ENCODE measurements at places on chromosomes 13 and 19.

GRCh38 chr19:15448044-15448777 lies 1.5 kb downstream of the WIZ start:
- no peak for DNase-seq

- DNase-seq = no peak
Measured at GRCh38 chr13:84400706-84401105, 518.4 kb upstream of the SLITRK1 start.

DNA sequence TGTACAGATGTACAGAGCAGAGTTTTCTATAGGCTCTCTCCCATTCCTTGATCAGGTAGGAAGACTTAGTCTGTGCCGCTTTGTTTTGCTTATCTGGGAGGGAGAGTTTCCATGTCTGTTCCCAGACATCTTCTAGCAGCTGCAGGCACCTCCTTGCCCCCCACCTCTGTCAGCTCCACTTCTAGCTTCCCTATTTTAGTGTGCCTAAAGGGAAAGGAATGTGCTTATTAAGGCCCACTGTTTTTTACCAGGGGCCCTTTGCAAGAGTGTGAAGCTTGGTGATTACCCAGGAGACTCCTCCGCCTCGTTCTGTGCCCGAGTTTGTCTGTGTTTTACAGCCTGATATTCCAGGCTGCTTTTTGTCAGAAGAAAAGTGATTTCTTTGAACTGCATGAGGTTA lies 1984.4 kb downstream of the OLFM4 start:
- no peak for DNase-seq

- DNase-seq = no peak
Measured at GRCh38 chr19:1602091-1602707, 3.1 kb downstream of the UQCR11 start.

DNA sequence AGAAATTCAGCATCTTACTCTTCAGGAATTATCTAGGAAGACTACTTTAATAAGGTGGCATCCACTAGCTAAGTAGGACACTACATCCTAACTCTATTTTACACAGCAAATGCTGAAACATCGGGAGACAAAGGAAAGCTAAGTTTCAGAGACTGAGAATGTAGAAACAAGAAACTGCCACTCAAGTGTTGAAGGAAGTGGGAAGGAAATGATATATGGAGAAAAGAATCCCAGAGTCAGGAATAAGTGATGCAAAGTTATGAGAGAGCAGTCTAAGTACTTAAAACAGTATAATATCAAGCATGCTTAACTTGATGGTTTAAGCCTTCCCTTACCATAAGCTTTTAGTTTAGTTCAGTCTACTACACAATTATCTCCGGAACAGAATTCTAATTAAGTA lies 52.4 kb downstream of the RBM26 start:
- no peak for DNase-seq

DNA sequence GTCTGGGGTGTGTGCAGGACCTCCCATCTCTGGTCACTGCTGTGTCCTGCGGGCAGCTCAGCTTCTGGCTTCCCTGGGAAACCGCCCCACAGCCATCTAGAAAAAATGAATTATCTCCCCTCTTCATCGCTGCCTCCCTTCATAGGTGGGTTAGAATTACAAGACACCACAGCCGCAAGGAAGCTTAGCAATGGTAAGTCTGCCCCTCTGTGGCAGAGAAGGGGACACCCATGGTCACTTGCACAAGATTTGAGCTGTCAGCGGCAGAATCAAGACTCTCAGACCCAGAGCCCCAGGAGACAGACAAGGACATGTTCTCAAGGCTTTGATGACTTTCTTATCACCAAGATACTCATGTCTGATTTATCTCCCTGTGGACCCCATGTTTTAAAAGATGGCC lies 110.8 kb upstream of the PABPC3 start:
- DNase-seq = no peak

DNA sequence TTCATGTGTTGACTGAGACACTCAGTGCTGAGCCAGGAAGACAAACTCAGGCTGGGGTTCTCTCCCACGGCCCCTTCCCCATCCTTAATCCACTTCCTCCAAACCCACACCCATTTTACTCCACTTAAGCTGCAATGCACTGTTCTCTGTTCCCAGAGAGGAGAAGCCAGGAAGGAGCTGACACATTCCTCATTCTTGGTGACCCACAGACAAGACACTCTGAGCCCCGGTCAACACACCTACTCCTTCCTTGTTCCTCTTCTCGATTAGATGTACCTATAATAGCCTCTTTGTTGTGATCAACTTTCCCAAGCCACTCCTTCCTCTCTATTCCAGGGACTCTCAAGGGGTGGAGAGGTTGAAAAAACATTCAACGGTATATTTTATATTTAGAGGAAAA lies 47.1 kb downstream of the INSR start:
- no peak for DNase-seq

DNA sequence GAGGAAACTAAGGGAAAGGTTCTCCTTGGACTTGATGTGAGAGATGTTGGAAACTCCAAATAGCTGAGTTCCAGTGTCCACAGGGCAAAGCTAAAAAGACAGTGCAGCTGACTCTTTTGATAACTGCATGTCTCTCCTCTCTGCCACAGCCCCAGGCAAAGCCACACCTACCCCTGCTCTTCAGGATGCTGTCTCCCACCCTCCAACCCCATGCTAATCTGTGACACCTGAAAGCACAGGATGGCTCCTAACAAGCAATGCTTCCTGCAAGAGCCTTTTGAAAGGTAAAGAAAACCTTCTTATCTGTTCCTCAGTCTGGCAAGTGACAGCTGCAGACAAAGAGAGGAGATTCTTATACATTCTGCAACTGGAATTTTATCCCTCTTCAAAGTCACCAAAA lies 14.5 kb downstream of the SLC46A3 start:
- no peak for DNase-seq

DNA sequence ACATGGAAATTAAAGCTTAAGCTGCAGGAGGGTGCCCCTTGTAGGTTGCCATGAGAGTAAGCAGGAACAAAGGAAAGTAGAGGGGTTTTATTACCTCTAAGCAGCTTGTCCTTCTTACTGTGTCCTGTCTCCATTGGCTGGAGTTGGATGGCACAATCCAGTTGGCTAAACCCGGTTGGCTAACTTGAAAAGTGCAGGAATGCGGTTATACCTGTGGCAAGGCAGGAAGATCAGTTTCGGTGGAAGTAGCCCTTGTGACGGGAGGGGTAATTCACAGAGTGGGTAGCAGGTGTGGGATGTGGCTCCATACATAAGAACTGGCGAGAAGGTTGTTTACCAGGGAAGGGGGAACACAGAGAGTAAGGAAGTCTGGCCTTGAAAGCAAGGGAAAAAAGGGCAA lies 3.2 kb downstream of the ZNF726 start:
- DNase-seq = no peak

- no peak for DNase-seq
Measured at GRCh38 chr19:35396240-35396885, 25.5 kb downstream of the GPR42 start.

DNA sequence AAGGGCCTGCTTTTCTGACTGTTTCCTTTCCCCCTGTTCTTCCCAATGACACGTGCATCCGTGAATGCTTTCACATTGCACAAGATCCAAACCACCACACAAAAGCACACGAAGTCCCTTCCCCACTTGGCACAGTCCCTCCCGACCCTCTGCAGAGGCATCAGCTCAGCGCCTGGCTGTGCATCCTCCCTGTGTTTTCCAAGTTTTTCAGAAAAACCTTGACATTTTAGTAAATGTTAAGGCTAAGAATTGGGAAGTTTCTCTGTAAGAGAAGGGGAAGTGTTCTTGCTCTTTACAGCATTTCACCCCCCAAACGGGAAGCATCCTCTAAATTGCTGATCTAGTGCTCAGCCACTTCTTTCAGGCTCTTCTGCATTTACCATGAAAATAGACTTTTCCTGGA lies 94.5 kb upstream of the TM9SF2 start:
- DNase-seq = no peak

- DNase-seq = no peak
Measured at GRCh38 chr13:83622422-83622784, 259.9 kb downstream of the SLITRK1 start.

- DNase-seq = no peak
Measured at GRCh38 chr13:50104493-50104892, 89.2 kb downstream of the KCNRG start.

DNA sequence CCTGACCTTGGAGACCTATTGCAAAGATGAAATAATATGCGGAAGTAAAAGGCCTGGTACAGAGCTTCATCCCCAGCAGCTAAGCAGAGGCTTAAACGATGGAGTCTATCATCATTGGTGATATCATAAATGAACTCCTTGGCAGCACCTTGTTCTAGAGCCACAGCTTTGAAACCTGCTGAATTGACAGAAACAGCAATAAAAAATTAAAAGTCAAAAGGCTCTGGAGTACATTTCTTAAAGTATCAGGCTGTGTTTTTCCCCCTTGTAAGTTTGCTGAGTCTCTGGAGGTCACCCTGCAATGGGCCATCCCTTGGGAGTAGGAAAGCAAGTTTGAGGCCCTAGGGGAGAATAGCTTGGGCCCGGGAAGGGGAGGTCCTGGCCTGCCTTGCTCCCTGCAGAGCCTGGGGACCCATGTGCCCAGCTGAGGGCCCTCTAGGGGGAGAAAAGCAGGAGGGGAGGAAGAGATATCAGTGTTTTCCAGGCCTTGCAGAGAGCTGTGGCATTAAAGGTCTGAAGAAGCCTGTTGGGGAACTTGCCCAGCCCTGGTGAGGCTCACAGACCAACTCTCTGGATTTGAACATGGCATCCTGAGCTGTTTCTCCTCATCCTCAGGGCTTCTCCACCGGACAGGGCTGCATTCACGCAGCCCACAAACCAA lies 416.1 kb downstream of the ZNF536 start:
- no peak for DNase-seq

DNA sequence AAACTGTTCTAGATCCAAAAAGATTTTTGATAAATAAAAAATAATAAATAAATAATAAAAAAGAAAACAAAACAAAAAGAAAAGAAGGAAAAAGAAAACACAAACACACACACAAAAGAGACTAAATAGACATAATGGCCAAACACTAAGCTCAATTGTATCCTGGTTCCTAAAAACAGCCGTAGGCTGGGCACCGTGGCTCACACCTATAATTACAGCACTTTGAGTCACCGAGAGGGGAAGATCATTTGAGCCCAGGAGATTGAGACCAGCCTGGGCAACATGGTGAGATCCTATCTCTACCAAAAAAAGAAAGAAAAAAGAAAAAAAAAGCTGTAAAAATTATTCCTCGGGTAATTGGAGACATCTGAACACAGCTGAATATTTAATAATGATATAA lies 8.9 kb downstream of the ETHE1 start:
- DNase-seq = no peak

DNA sequence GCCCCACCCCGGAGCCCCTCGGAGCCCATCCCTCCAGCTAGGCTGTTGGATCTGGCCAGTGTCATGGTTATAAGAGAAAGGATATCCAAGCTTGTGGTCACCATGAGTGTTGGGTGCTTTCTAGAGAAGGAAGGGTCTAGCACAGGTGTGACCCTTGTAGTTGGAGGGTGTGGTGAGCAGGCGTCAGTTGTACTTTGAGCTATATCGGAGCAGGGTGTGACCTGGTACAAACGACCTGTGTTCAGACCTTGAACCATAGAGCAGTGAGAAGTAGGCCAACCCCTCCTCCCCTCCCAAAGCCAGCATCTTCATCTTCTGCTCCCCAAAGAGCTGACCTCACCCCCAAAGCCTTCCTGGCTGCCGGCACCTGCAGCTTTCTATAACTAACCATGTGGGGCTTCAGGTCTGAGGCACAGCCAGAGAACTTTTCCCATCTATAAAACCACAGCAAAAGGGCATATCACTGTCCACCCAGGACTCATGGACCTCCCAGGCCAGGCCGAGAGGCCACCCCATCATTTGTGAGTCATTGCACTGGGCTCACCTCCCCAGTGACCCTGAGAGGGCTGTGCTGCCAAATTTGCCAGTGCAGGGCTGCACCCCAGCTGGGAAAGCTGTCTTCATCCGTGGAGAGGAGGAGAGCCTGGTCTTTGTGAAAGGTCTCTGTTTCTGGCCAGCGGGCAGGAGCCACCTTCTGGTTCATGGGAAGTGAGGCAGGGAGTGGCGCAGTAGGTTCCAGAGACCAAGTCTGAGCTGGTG lies 14.2 kb downstream of the RAB8A start:
- DNase-seq = no peak

GRCh38 chr19:57037556-57037955 lies 82.2 kb upstream of the USP29 start:
- no peak for DNase-seq

- no peak for DNase-seq
Measured at GRCh38 chr19:55626350-55626749, 2.0 kb upstream of the ZNF784 start.

GRCh38 chr19:52200044-52200443 lies 10.2 kb downstream of the PPP2R1A start:
- DNase-seq = no peak

GRCh38 chr13:113491982-113492381 lies 1.5 kb upstream of the DCUN1D2 start:
- DNase-seq = no peak

DNA sequence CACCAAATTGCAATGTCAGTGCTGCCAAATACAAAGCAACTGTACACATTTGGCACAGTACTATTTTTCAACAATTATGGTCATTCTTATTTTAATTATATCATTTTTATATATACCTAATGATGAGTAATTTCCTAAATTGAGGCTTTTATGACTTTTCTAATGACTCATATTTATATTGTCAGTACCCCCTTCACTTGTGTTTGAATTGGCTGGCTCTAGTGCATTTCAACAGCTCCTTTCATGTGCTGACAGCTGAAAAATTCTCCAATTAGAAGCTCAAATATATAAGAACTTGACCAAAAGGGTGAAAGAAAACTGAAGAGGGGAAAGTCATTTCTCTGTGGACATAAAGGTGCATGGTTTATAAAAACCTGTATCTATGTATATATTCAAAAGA lies 263.3 kb downstream of the SLITRK1 start:
- no peak for DNase-seq

DNA sequence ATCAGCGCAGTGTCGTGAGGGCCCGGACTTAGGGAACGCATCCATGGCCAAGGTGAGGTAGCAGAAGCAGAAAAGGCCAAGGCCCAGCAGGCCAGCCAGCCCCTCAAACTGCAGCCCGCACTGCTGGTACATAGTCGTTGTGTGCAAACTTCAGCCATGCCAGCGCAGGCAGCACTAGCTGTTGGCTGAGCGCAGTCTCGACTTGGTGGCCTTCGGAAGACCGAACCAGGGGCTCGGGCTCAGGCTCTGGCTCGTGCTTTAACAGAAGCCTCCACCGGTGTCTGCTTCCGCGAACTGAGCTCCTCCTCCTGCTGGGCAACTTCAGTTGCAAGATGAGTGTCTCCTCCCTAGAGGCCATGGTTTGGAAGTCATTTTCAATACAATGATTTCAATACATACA lies 157.5 kb downstream of the DNAJC15 start:
- no peak for DNase-seq

GRCh38 chr13:33787051-33787591 lies 30.8 kb upstream of the RFC3 start:
- peak; percentile 64 for DNase-seq

- no peak for DNase-seq
Measured at GRCh38 chr13:45575146-45575829, 40.3 kb downstream of the ERICH6B start.

- no peak for DNase-seq
Measured at GRCh38 chr19:17803264-17803896, 8.4 kb downstream of the B3GNT3 start.

- DNase-seq = no peak
Measured at GRCh38 chr19:48770734-48771472, 15.6 kb downstream of the FGF21 start.
